Left renal pelvis (tissue), 4 donors: ENCODE measurements at places on chromosomes 5 and 9.

DNA sequence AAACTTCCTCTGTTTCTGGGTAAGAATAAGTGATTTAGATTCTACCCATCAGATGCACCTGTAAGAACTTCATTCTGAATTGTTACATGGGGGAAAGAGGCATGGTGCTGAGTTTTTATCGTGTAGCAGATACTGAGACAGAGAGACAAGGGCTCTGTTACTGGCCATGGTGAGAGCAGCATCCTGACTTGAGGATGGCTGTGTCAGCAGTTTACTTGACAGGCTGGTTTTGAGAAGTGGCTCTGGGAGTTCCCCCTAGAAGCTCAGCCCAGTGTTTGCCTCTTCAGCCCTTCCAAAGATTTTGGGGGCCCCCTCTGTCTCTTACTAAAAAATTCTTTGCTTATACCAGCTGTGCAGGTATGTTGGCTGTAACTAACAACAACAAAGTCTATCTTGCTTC is 510.5 kb downstream of the LRRC70 start:
- no peak for DNase-seq

- no peak for DNase-seq
Observed at GRCh38 chr9:78575081-78575480, 278.2 kb downstream of the PSAT1 start.

DNA sequence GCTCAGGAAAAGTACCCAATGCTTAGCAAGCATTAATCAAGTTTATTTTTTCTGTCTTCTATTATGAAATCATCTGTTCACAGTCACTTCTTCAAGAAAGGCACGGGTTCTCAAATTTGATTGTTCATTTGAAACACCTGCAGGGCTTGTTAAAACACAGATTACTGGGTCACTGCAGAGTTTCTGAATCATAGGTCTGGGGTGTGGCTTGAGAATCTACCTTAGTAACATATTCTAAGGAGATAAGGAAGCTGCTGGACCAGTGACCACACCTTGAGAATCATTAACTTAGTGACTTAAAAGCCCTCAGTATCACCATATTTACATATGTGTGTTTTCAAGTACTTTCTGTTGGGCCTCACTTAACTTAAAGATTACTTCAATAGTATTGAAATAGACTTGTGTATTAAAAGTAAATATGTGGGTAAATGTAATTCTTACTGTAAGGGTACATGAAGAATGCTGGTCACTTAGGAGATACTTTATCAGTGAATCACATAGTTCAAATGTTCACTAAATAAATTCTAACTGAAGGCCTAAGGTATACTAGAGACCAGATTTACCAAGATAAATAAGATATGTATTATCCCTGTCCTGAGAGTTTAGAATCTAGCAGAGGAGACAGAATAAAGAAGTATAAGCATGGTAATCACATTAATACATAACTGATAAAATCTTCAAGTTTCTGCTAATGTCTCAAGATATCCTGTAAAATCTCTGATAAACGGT is 1342.1 kb upstream of the C9orf72 start:
- DNase-seq: no peak

DNA sequence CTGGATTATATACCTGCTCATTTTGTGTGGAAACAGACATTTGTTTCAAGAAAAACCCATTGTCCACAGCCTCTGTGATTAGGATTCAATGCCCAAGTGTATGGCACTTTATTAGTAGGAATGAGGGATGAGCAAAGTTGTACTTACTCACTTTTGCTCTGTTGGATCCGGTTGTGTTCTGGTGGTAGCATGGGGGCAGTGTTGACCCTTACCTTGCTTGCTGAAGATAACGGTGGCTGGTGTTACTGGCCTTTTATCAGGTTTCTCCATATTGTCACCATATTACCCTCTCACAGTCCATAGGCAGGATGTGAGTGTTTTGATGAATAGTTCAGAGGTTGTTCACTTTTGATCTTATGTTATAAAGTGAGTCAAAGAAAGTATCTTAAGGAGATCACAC is 42.7 kb upstream of the NUDT12 start:
- DNase-seq: no peak

- DNase-seq: no peak
Observed at GRCh38 chr5:33235824-33236223, 204.9 kb upstream of the TARS1 start.

GRCh38 chr5:52491818-52492217 is 295.9 kb upstream of the ITGA1 start:
- DNase-seq: no peak

DNA sequence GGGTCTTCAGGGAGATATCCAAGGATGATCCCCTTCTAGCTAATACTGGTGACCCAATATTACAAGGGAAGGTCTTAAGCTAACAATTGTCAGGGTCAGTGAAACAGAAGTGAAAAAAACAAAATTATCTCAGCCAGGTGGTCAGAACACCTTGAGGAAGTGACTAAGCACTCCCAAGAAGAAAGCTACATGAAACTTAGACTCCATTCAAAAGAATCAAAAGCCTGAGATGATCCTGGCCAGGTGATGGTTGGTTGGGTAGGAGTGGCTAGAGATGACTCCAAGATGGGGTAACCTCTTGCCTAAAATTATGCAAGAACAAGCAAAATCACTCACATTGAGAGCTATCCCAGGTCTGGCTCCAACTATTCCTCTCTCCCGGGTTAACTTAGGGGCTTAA is 5.4 kb downstream of the VCP start:
- DNase-seq: no peak

DNA sequence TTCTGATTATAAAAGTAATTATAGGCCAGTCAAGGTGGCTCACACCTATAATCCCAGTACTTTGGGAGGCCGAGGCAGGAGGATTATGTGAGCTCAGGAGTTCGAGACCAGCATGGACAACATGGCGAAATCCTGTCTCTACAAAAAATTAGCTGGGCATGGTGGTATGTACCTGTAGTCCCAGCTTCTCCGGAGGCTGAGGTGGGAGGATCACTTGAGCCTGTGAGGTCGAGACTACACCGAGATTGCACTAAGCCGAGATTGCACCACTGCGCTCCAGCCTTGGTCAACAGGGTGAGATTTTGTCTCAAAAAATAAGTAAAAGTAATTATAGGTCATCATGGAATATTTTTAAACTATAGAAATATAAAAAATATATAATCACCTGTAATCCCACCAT is 18.1 kb downstream of the IRF1 start:
- DNase-seq: no peak

DNA sequence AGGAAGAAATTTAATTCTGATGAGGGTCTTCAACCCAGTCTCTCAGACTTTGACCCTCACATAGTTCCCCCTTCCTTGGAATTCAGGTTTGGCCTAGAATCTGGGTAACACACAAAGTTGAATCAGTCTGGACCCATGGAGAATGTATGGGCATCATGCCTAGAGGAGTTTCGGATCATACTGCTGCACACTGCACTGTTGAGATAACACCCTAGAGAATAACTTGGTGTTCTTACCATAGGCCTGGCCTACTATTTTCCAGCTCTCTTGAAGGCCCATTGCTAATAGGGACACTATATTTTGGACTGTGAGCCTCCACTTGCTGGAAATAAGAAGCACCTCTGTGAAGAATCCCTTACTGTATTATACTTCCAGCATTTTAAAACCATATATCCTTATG is 413.5 kb downstream of the PLK2 start:
- no peak for DNase-seq

GRCh38 chr9:1726993-1727759 is 288.0 kb upstream of the SMARCA2 start:
- DNase-seq: no peak

- DNase-seq: no peak
Observed at GRCh38 chr9:26341545-26341944, 551.1 kb downstream of the CAAP1 start.

- DNase-seq: no peak
Observed at GRCh38 chr9:137429546-137429890, 6.3 kb downstream of the NOXA1 start.

DNA sequence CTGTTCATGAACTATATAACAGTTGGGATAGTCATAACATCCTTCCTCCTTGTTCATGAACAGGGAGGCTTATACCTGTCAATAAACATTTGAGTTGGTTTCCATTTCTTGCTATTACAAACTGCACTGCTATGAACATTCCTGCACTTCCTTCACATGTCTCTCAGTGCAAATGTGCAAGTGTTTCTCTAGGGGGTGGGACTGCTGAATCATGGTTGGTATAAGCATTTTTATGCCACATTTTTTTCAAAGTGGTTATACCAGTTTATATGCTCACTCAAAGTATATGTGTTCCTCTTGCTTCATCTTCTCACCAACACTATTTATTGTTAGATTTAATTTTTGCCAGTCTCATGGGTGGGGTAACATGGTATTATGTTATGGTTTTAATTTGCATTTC is 25.8 kb upstream of the TPD52L3 start:
- DNase-seq: no peak

GRCh38 chr5:66697796-66698564 is 101.8 kb downstream of the MAST4 start:
- no peak for DNase-seq

GRCh38 chr9:19732441-19732951 is 56.3 kb downstream of the SLC24A2 start:
- no peak for DNase-seq

DNA sequence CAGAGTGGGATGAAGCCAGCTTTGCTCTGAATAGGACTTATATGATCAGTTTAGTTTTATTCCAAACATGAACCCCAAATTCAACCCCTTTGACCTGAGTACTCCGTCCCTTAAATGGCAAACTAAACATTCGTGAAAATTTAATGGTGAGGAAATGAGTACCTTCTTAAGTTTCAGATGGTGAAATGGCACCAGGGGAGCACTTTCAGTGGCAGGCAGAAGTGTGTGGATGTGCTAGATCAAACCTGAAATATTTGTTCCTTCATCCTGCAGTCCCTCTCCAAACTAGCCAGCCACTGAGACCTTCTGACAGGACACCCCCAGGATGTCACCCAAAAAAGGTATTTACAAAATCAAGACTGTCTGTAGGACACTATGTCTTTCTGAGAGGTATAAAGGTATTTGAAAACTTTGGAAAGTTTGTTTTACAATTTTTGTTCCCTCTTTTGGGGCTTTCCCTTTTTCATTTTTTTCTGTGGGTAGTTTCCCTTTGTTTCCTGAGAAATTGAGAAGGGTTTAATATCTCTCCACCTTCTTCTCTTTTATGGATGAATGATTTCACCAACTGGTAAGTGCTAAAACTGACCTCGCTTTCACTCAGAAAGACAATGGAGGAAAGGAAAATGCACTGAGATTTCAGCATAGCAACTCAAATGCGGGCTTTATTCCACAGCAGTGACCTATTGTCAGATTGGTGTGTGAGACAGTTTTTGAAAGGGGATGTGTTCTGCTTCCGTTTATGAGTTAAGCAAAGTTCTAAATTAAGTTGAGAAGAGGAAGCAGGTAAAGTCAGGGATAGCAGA is 127.1 kb downstream of the TMC1 start:
- DNase-seq: no peak

DNA sequence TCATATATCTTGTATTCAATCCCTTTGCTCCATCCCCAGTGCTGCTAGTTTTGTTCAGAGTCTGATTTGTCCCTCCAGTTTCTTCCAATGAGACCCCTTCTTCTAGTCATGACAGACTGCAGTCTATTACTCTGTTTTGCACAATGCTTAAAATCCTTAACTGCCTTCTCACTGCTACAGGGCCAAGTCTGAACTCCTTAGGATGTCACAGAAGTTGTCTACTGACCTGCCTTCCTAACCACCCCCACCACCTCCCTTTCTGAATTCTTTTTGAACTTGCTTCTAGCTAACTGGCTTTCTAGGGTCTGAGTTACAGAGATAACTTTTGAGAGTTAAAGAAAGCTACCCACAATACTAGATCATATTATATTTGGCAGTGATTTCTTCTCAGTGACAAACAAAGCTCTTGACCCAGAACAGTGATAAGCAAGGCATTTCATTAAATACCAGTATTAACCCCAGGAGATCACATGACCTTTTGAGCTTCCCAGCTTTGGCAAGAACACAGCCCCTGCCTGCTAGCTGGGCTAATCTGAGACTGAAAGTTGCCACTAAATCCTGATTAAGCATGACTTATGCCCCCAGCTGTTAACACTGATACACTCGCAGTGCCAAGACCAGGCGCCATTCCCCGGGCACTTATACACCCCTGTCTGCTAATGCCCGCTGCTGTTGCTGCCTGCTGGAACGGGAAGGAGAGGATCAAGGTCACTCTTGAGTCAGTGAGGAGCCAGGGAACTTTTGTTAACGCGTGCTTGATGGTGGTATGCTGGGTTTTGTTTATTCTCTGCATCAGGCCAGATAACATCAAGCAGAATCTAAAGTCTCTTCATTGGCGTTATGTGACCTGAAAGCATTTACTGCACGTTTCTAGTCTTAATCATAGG is 36.4 kb upstream of the ADAMTSL1 start:
- DNase-seq: peak; percentile 19

GRCh38 chr5:180865981-180866695 is 5.1 kb upstream of the ZFP62 start:
- DNase-seq: no peak

- no peak for DNase-seq
Observed at GRCh38 chr5:33612386-33612785, 171.6 kb downstream of the TARS1 start.

DNA sequence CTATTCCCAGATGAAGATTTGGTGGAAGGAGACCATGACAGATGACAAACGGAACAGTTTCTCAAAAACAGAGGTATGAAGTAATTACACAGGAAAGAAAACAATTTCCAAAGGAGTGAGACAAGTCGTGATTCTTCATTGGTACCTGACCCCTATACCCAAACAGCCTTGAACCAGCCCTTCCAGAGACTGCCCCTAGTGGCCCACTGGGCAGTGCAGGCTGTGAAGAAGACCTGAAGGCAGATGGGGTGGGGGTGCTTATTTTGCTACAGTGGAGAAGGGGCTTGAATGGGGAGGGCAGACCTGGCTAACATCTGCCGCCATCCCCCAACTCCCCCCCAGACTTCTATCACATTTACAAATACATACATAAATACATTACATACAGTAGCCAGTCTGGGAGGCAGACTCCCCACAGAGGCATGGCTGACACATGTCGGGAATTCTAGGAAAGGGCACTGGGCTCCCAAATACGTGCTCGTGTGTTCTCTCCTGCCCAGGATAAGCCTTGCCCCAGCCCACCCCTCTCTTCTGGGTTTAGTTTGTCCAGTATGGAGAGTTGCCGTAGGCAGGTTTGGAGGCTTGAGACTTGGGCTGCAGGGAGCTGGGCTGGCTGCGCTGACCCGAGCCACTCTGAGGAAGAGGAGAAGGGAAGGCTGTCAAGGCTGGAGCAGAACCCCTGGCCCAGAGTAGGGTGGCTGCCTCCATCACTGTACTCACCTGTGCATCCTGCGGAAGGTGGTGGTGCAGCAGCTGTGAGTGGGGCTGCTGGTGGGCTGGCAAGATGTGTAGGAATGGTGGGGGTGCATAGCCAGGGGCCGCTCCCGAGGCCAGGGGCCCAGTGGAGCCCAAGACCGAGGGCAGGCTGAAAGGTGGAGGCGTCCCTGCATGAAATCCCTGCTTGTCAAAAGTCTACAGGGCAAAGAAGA is 105.3 kb downstream of the UBE2R2 start:
- no peak for DNase-seq

DNA sequence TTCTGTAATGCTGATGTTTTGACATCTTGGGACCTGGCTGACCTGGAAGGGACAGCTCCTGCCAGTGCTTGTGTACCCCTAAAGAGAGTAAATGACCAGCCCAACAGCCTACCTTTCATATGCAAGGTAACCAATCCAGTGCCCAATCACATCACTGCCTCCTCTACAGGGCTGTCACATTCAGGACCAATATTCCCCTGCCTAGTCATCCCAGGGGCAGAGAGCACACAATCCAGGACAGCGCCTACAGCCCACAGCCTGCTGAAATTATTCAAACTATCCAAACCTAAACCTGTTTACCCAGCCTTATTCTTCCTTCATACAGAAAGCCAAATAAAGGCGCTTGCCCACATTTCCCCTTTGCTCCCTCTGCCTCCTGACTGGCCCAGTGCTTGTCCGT is 284.1 kb downstream of the CTNND2 start:
- no peak for DNase-seq
